ENCODE measurements at places on chromosomes 2 and 18. TPM values are rescaled to one million over a fixed set of nuclear protein-coding genes. Genes with fewer than 3 reads are reported as not detected.

Gene PECR
- total RNA-seq, result 5.4 TPM

Gene KIAA2012
- total RNA-seq, result not detected

Gene LYG2
- total RNA-seq, result not detected

Gene ADGRF3
- total RNA-seq, result 0.18 TPM

GRCh38 chr18:68447286-68447685, 267.6 kb downstream of the TMX3 start:
- no peak overlapping the region for H3K4me3 ChIP-seq
- no peak for DNase-seq
- no peak overlapping the region for H3K27ac ChIP-seq

- H3K4me1 ChIP-seq, result peaks cover 38% of the 10 kb centered on the region
- peaks cover 11% of the 10 kb centered on the region for H3K27me3 ChIP-seq
- no peak overlapping the region for H3K27ac ChIP-seq
Measured at GRCh38 chr2:158459161-158460003, 2.6 kb downstream of the PKP4 start.

- no peaks in the 10 kb centered on the region for H3K27me3 ChIP-seq
- H3K36me3 ChIP-seq, result no peaks in the 10 kb centered on the region
- no peak overlapping the region for H3K4me3 ChIP-seq
- no peak overlapping the region for H3K27ac ChIP-seq
Measured at GRCh38 chr2:10167316-10167715, 44.8 kb downstream of the RRM2 start.

GRCh38 chr2:139867601-139868226, 1087.5 kb upstream of the NXPH2 start:
- H3K4me1 ChIP-seq, result no peaks in the 10 kb centered on the region
- no peak overlapping the region for H3K4me3 ChIP-seq
- no peak overlapping the region for H3K27ac ChIP-seq

DNA sequence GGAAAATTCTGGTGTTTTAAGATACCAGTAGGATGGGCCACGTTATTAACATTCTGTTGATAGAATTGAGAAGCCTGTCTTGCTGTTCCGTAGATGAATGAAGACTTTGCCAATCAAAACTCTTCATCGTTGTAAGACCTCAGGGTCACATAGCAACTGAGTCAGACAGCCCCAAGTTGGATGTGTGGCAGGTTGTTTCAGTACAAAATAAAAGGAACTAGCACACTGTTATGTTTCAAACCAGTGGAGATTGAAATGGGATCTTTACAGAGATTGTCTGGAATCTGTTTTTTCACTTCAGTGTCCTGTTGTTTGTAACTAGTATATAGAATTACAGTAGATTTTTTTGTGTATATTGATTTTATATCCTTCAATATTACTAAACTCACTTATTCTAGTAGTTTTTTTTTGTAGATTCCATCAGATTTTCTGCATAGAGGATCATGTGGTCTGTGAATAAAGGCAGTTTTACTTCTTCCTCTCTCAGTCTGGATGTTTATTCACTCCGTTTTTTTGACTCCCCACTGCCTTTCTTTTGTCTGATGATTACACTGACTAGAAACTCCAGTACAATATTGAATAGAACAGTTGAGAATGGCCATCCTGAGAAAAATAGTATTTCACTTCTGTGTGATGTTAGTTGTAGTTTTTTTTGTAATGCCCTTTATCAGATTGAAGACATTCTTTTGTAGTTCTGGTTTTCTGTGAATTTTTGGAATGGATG, 22.7 kb downstream of the EPC2 start:
- peaks cover 8% of the 10 kb centered on the region for H3K4me1 ChIP-seq
- H3K27me3 ChIP-seq, result no peaks in the 10 kb centered on the region
- H3K36me3 ChIP-seq, result no peaks in the 10 kb centered on the region
- no peak overlapping the region for H3K4me3 ChIP-seq
- no peak overlapping the region for H3K27ac ChIP-seq

DNA sequence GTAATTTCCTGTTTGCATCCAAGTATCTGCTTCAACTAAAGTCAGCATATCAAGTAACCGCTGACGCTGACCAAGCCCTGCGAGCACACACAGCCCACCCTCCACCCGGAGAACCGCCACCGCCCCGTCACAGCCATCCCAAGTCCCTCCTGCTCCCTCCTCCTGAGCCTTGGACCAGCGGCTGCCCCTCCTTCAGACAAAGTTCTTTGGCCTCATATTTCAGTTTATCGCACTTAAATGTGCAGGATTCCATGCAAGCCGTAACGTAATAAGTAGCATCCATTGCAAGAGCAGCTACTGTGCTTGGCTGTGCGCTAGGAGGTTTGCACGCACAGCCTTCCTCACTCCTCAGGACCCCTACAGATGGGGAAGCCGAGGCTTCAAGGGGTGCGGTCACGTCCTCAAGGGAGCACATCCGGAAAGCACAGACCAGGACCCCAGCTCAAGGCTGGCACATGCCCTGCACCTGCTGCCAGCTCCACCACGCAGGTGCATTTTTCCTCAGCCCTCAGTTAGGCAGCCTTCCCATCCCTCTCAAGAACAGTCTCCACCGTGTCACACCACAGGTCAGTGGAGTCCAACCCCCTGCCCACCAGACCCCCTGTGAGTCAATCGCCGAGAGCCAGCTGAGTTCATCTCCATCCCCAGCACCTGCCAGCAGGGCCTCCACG, 17.1 kb downstream of the PXDN start:
- H3K36me3 ChIP-seq, result peaks cover 3% of the 10 kb centered on the region
- H3K4me3 ChIP-seq, result no peak overlapping the region
- no peak for DNase-seq
- no peak overlapping the region for H3K27ac ChIP-seq
- peaks cover 35% of the 10 kb centered on the region for H3K4me1 ChIP-seq
- H3K27me3 ChIP-seq, result no peaks in the 10 kb centered on the region

- H3K27ac ChIP-seq, result no peak overlapping the region
- H3K4me3 ChIP-seq, result no peak overlapping the region
- no peaks in the 10 kb centered on the region for H3K27me3 ChIP-seq
- no peaks in the 10 kb centered on the region for H3K36me3 ChIP-seq
- H3K4me1 ChIP-seq, result no peaks in the 10 kb centered on the region
Measured at GRCh38 chr2:24720310-24720709, 72.9 kb downstream of the PTRHD1 start.

- H3K27me3 ChIP-seq, result no peaks in the 10 kb centered on the region
- H3K27ac ChIP-seq, result no peak overlapping the region
- no peak for DNase-seq
- H3K36me3 ChIP-seq, result no peaks in the 10 kb centered on the region
Measured at GRCh38 chr2:201559067-201559710, 84.1 kb downstream of the TMEM237 start.

- peaks cover 33% of the 10 kb centered on the region for H3K4me1 ChIP-seq
- peak overlapping the region; percentile 89 for H3K27ac ChIP-seq
- H3K36me3 ChIP-seq, result no peaks in the 10 kb centered on the region
- peak overlapping the region; percentile 100 for H3K4me3 ChIP-seq
Measured at GRCh38 chr2:151827564-151828142, 568 bp downstream of the ARL5A start.

DNA sequence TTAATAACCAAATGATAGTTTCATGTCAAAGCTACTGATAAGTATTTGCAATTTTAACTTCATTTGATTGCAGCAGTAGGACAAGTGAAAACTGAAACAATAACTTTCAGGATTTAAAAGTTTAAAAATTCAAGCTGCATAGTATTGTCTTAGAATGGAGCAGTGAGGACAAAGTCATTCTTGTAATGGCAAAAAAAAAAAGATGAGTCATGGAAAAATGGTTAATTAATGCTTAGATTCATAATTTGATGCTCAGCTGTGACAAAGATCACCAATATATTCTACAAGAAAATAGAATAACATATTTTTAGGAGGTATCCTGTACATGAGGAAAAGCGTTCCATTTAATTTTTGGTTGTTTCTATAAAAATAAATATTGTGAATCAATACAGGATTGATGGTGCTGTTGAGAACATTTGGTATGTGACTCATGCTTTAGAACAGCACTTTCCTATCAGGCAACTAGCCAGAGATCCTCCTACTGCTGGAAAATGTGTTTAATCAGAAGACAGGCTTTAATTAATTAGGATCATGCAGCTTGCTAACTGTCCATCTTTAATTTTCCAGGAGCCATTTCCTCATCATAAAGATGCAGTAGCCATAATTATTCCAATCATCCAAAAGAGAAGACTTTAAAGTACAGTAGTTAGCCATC, 239.0 kb upstream of the MMADHC start:
- no peaks in the 10 kb centered on the region for H3K36me3 ChIP-seq
- H3K4me3 ChIP-seq, result no peak overlapping the region
- H3K4me1 ChIP-seq, result peaks cover 11% of the 10 kb centered on the region
- no peak overlapping the region for H3K27ac ChIP-seq
- H3K27me3 ChIP-seq, result no peaks in the 10 kb centered on the region
- peak; percentile 84 for DNase-seq

DNA sequence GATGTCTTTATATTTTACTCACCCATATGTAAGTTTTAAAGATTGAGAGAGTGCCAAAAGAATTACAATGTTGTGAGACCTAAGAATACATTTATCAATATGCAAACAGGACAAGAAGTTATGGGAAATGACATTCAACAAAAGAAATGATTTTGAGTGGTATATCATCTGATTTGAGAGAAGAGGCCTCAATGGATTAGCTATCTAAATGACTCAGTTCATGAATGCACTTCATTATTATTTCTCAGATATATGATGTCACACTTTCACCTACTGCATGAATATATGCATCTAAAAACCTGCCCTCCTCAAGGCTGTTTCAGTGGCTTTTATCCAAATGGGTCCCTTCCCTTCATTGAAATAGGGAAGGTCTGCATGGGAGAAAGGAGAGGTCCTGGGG, 128.3 kb upstream of the LYPD1 start:
- no peaks in the 10 kb centered on the region for H3K4me1 ChIP-seq
- DNase-seq, result no peak
- H3K27ac ChIP-seq, result no peak overlapping the region
- H3K4me3 ChIP-seq, result no peak overlapping the region
- H3K36me3 ChIP-seq, result no peaks in the 10 kb centered on the region

DNA sequence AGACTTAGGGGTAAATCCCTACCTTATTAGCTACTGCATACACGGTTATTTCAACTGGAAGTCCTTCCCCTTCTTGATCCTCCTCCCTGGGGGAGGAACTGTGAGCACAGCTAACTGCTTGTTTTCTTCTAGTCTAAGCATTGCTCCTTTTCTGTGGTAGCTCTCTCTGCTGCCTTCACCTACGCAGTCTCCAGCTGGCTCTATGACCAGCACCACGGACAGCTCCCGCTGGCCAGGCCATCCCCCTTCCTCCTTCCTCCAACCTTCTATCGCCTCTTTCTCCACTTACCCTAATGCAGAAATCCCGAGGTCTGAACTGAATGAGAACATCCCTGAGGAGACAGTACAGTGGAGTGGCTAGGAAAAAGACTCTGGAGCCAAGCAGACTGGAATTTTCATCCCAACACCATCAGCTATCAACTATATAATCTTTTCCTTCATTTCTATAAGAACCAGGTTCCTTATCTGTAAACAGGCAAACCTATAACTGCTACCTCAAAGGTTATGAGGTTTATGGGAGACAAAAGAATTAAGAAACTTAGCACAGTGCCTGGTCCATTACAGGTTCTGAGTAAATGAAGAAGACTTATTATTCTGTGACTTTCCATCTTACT, 4.7 kb upstream of the CFAP65 start:
- DNase-seq, result peak; percentile 39
- peaks cover 9% of the 10 kb centered on the region for H3K27me3 ChIP-seq
- no peaks in the 10 kb centered on the region for H3K36me3 ChIP-seq
- no peak overlapping the region for H3K4me3 ChIP-seq
- H3K4me1 ChIP-seq, result no peaks in the 10 kb centered on the region
- no peak overlapping the region for H3K27ac ChIP-seq

- no peaks in the 10 kb centered on the region for H3K36me3 ChIP-seq
- DNase-seq, result no peak
- H3K27me3 ChIP-seq, result no peaks in the 10 kb centered on the region
- H3K27ac ChIP-seq, result no peak overlapping the region
Measured at GRCh38 chr2:66683599-66683998, 248.7 kb downstream of the MEIS1 start.

- H3K4me3 ChIP-seq, result no peak overlapping the region
- H3K27me3 ChIP-seq, result no peaks in the 10 kb centered on the region
- no peak overlapping the region for H3K27ac ChIP-seq
- no peak for DNase-seq
- H3K36me3 ChIP-seq, result no peaks in the 10 kb centered on the region
Measured at GRCh38 chr2:190579915-190580846, 45.7 kb upstream of the NEMP2 start.

DNA sequence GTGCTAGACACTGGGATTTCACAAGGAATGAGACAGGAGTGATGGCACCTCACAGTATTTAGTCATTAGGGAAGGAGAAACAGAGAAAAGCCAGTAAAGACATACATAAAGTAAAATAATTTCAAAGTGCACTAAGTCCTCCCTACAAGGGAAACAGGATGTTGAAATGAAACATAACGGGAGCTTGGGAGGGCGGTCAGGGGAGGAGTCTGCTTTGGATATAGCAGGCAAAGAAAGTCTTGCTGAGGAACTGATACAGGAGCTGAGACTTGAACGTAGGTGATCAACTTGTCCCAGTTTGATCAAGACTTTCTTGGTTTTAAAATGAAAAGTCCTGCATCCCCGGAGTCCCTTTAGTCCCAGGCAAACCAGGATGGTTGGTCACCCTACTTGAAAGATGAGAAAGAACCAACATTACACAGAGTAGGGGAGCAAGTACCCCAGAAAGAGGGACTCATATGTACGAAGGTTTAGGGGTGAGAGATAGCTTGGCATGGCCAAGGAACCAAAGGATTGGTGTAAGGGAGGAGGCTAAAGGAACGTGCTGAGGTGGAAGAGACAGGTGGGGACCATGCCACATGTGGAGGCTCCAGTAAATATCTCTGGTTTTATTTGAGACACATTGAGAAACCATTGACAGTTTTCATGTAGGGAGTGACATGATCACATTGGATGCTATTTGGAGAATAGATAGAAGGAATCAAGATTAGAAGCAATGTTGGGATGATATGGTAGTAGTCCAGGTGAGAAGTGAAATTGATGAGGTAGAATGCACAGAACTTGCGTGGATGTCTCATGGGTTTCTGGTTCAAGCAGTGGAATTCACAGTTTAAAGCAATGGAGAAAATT, 28.4 kb downstream of the FBXO48 start:
- peaks cover 6% of the 10 kb centered on the region for H3K27me3 ChIP-seq
- no peaks in the 10 kb centered on the region for H3K36me3 ChIP-seq
- H3K4me1 ChIP-seq, result no peaks in the 10 kb centered on the region
- no peak for DNase-seq
- no peak overlapping the region for H3K27ac ChIP-seq

GRCh38 chr2:21262426-21262940, 138.7 kb downstream of the TDRD15 start:
- H3K4me1 ChIP-seq, result no peaks in the 10 kb centered on the region
- no peaks in the 10 kb centered on the region for H3K27me3 ChIP-seq
- no peak overlapping the region for H3K4me3 ChIP-seq
- no peak for DNase-seq

- no peak overlapping the region for H3K4me3 ChIP-seq
- no peaks in the 10 kb centered on the region for H3K36me3 ChIP-seq
- H3K27me3 ChIP-seq, result no peaks in the 10 kb centered on the region
- H3K4me1 ChIP-seq, result peaks cover 5% of the 10 kb centered on the region
- DNase-seq, result no peak
Measured at GRCh38 chr2:132419941-132420340, 3.3 kb downstream of the GPR39 start.

DNA sequence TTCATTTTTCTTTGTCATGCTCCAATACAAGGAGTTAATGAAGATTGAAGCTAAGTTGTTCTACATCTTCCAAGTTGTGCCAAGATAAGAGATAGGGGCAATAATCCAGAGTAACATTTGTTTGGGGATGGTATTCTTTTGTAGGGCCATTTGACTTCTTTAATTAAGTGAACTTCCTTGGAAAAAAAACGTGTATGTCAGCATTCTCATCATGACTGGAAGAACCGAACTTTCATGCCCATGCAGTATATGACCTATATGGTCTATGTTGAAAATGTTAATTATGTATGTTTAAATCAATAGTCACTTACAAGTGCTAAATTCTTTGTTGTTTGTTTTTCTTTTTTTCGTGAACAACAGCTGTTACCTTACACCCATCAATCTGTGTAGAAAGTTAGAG, 319.5 kb upstream of the LRRTM1 start:
- H3K36me3 ChIP-seq, result no peaks in the 10 kb centered on the region
- H3K27ac ChIP-seq, result no peak overlapping the region
- DNase-seq, result no peak
- H3K4me3 ChIP-seq, result no peak overlapping the region
- no peaks in the 10 kb centered on the region for H3K27me3 ChIP-seq

Measured in endothelial cell of umbilical vein (primary cell).